ENCODE measurements at places on chromosomes 1 and 21.

GRCh38 chr1:4932311-4933030 lies 278.1 kb downstream of the AJAP1 start:
- DNase-seq = no peak

GRCh38 chr1:220409771-220410595 lies 118.0 kb upstream of the MARK1 start:
- DNase-seq = no peak

DNA sequence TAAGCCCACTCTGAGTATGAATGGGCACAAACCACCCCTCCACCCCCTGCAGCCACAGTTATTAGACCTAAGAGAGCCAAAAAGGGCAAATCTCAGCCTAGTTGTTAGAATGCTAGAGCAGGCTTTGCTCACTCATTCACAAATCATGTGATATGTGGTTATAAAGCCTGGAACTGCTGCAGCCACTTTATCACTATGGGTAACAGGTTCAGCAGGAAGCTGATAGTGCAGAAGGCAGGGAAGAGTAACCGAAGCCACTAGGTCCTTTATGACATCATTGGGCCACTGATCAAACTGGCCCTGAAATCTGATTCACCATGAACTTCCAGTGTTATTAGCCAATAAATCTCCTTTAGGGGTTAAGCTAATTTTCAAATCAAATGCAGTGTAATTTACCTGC lies 134.7 kb downstream of the GRIK1 start:
- no peak for DNase-seq

- no peak for DNase-seq
These were observed 37.2 kb downstream of the ALG14 start for GRCh38 chr1:95035536-95035935.

- no peak for DNase-seq
These were observed 244.8 kb downstream of the DUSP10 start for GRCh38 chr1:221497046-221497445.

DNA sequence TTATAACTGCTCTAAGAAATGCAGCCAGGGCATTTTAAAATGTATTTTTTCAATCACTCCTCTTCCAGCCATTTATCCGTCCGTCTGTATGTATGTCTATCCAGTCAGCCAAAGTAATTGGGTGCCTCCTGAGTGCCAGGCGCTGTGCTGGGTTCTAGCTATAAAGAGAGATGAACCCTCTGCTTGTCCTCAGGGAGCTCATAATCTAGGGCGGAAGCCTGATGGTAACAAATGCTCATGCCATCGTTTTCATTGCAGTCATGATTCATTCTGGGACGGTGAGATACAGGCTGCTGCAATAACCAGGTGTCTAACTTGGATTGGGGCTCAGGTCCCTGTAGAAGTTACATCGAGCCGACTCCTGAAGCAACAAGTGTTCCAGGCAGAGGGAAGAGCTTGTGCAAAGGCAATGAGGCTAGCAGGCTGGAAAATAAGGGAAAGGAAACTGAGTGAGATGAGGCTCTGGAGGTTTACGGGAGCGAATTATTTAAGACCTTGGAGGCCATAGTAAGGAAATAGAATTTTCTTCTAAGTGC lies 11.6 kb downstream of the IFI6 start:
- no peak for DNase-seq

Measured in stimulated activated CD4-positive, alpha-beta T cell treated with anti-CD3 and anti-CD28 coated beads, Interleukin-1b, Interleukin-23, amount 100 ng/mL, for 1 hour (primary cell).